ENCODE measurements at places on chromosomes 11 and 22. TPM values are rescaled to one million over a fixed set of nuclear protein-coding genes. Genes with fewer than 3 reads are reported as not detected.

GRCh38 chr11:29231991-29232390 lies 784.8 kb downstream of the KCNA4 start:
- H3K4me3 ChIP-seq = no peak overlapping the region
- H3K27me3 ChIP-seq = no peaks in the 10 kb centered on the region
- H3K4me1 ChIP-seq = no peaks in the 10 kb centered on the region
- DNase-seq = no peak

DNA sequence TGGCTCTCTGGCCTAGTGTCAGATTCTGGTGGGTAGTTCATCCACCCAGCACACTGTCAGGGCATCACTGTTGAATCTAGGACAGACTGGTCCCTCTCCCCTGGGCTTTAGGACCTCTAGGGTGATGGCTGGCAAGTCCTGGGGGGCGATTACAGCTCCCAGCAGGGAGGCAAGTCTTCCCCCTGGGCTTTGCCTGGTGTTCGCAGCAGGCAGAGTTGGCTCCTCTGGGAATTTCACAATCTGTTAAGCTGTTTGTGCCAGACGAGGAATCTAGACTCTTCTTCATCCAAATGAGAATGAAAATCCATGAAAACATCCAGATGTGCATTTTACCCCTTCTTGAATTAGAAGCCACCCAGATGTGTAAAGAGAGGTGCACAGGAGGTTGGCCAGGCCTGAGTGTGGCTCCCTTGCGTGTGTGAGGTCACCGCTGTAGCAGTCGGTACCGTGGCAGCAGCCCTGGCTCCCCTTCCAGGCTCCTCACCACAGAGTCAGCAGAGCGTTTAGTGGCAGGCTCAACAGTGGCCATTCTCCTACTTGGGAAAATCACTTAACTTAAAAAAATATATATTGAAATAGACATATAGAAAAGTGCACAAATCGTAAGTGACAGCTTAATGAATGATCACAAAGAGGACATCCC lies 99.9 kb upstream of the TBCEL start:
- no peak for DNase-seq
- H3K36me3 ChIP-seq = no peaks in the 10 kb centered on the region
- no peak overlapping the region for H3K27ac ChIP-seq
- no peaks in the 10 kb centered on the region for H3K4me1 ChIP-seq
- H3K27me3 ChIP-seq = no peaks in the 10 kb centered on the region
- no peak overlapping the region for H3K4me3 ChIP-seq

DNA sequence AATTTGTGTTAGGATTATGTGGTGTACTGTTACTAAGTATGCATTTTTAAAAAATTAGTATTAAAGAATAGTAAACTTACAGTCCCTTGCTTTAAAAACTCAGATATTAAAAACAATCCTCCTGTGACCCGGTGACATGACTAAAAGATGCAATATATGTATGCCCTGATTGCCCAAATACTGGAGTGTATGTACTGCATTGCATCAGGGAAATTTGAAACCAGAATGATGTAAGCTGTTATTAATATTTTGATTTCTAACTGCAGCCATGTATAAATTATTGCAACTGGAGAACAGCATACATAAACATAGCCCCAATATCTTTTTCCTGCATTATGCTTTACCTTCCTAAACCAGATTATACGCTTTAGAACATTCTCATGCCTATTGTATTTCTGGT lies 3.7 kb upstream of the HSPA8 start:
- H3K27me3 ChIP-seq = no peaks in the 10 kb centered on the region
- no peaks in the 10 kb centered on the region for H3K36me3 ChIP-seq
- peaks cover 19% of the 10 kb centered on the region for H3K4me1 ChIP-seq

The TBX10 gene
- total RNA-seq = 0.27 TPM

DNA sequence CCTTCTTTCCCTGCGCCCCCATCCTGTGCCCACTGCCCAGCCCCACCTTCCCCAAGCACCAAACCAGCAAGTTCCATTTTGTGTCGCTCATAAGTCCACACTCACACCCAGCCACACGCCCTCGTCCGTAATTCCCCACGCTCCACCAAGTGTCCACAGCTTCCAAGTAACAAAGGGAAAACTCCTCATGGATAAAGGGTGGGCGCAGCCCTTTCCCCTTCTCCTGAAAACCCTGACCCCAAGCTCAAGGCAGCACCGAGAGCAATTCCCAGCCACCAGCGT lies 458 bp downstream of the FXYD6 start:
- no peaks in the 10 kb centered on the region for H3K36me3 ChIP-seq
- H3K27me3 ChIP-seq = peaks cover 9% of the 10 kb centered on the region
- H3K27ac ChIP-seq = no peak overlapping the region
- no peak overlapping the region for H3K4me3 ChIP-seq
- H3K4me1 ChIP-seq = no peaks in the 10 kb centered on the region

GRCh38 chr11:82714346-82715174 lies 19.1 kb downstream of the FAM181B start:
- H3K27ac ChIP-seq = no peak overlapping the region
- no peaks in the 10 kb centered on the region for H3K4me1 ChIP-seq
- DNase-seq = no peak

GRCh38 chr11:386483-386882 lies 7.5 kb upstream of the PKP3 start:
- H3K36me3 ChIP-seq = no peaks in the 10 kb centered on the region
- peaks cover 16% of the 10 kb centered on the region for H3K4me1 ChIP-seq
- no peak overlapping the region for H3K4me3 ChIP-seq
- H3K27me3 ChIP-seq = peaks cover 4% of the 10 kb centered on the region

GRCh38 chr11:67307545-67308001 lies 4.2 kb downstream of the SSH3 start:
- peaks cover 16% of the 10 kb centered on the region for H3K4me1 ChIP-seq
- no peak overlapping the region for H3K4me3 ChIP-seq
- no peaks in the 10 kb centered on the region for H3K27me3 ChIP-seq
- H3K27ac ChIP-seq = no peak overlapping the region

The PRRG4 gene
- total RNA-seq = 0.95 TPM

DNA sequence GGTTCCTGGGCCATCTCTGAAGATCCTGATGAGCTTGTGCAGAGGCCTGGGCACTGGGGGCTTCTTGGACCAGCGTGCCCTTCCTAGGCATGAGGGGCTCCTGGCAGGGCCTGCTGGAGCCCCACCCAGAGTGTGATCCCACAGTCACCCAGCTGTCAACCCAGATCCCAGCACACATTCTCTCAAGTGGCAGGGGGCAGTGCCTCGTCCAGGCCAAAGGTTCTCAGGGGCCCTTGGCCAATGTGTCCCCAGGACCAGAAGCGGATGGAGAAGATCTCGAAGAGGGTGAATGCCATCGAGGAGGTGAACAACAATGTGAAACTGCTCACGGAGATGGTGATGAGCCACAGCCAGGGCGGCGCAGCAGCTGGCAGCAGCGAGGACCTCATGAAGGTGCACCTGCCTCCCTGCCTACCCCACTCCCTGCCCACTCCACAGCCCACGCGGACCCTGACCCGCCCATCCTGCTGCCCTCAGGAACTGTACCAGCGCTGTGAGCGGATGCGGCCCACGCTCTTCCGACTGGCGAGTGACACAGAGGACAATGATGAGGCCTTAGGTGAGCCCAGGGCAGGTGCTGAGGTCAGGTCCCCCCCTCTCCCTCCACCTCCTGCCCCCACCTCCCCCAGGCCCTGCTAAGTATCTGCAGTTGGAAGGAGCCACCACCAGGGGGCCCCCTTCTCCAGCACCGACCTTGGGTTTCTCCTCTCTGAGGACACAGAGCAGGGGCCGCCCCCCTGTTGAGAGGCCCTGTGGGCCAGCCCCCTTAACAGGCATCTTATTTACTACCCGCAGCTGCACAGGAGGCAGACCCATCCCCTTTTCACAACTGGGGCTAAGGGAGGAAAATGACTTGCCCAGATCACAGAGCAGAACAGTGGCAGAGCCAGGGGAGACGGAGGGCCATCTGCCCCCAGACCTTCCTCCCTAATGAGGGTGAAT lies 14.7 kb downstream of the GGA1 start:
- 0 out of 2 replicates have a peak overlapping the region, but pooled peaks have one; percentile 3 for H3K4me3 ChIP-seq
- peaks cover 10% of the 10 kb centered on the region for H3K4me1 ChIP-seq
- H3K27me3 ChIP-seq = no peaks in the 10 kb centered on the region
- DNase-seq = peak; percentile 50
- peaks cover 25% of the 10 kb centered on the region for H3K36me3 ChIP-seq

The IL17REL gene
- total RNA-seq = not detected

The DDIAS gene
- total RNA-seq = 23.5 TPM

The IFITM10 gene
- total RNA-seq = 0.09 TPM

DNA sequence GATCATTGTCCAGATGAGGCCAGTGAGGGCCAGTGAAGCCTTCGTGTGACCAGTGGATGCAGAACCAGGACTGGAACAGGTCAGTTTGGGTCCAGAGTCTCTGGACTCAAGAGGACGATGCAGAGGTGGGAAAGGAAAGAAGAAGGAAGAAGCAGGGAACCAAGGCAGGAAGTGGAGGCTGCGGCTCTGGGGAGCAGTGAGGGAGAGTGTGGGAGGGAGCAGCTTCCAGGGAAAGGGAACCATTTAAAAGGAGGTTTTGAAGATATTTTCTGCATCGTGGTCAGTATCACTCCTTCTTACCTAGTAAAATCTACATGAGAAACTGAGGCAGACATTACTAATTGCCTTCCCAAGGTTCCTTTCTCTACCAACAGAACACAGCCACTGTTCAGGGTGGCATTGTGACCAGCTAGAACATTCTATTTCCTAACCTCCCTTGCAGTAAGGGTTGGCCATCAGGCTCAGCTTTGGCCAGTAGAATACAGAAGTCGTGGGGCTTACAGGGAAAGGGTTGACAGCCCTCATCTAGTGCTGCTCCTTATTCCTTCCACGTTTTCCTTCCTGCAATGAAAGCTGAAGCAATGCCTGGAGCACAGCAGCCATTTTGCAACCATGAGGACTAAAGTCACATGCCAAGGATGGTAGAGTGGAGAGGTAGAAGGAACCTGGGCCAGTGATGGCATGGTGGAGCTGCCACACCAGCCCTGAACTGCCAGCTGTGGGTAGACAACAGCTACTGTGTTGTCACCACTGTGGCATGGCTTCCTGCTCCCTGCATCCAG lies 29.1 kb upstream of the LINC01488 start:
- no peaks in the 10 kb centered on the region for H3K27me3 ChIP-seq
- no peak overlapping the region for H3K4me3 ChIP-seq
- DNase-seq = no peak
- H3K4me1 ChIP-seq = peaks cover 35% of the 10 kb centered on the region

- H3K4me1 ChIP-seq = peaks cover 17% of the 10 kb centered on the region
- no peaks in the 10 kb centered on the region for H3K36me3 ChIP-seq
- H3K27me3 ChIP-seq = peaks cover 15% of the 10 kb centered on the region
- H3K27ac ChIP-seq = no peak overlapping the region
- no peak overlapping the region for H3K4me3 ChIP-seq
Observed at GRCh38 chr11:69280994-69281393, 13.0 kb upstream of the MYEOV start.

DNA sequence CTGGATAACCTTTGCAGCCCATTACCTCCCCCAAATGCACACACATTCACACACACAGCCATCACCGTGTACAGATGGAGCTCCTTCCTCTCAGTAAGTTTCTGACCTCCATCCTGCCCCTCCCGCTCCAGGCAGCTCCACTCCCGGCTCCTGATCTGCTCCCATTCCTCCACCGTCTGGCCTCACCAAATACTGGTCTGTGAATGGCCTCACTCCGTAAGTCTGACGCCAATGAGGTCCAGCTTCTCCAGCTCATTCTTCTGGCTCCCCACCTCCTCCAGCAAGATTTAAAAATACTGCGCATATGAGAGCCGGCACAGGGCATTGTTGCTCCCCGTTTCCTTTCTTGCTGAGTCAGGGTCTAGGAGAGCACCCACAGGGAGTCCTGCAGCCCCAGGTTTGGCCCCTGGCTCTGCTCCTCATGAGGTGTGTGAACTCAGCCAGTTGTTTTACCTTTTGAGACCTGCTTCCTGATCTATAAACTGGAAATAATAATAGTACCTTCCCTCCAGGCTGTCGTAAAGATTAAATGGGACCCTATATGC lies 14.0 kb upstream of the TUB start:
- H3K4me3 ChIP-seq = no peak overlapping the region
- no peak overlapping the region for H3K27ac ChIP-seq
- no peaks in the 10 kb centered on the region for H3K36me3 ChIP-seq
- no peak for DNase-seq
- H3K27me3 ChIP-seq = peaks cover 2% of the 10 kb centered on the region

DNA sequence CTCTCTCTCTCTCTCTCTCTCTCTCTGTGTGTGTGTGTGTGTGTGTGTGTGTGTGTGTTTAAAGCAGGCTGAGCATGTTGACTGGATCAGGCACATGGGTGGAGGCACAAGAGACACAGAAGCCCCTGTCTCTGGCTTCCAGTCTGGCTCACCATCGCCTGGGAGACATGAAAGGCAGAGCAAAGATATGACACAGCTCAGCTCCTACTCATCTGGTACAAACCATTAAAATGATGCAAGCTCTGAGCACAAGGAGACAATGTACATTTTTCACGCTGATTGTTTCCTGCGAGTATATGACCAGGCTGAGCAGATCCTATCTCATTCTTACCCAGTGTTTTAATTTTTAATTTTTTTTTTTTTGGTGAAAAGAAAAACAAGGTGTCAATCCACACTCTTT lies 9.5 kb downstream of the SLC6A5 start:
- H3K27ac ChIP-seq = no peak overlapping the region
- H3K27me3 ChIP-seq = no peaks in the 10 kb centered on the region
- DNase-seq = no peak
- H3K4me3 ChIP-seq = no peak overlapping the region
- peaks cover 12% of the 10 kb centered on the region for H3K4me1 ChIP-seq

- H3K4me3 ChIP-seq = no peak overlapping the region
- DNase-seq = no peak
- no peak overlapping the region for H3K27ac ChIP-seq
- H3K27me3 ChIP-seq = no peaks in the 10 kb centered on the region
Observed at GRCh38 chr11:113651023-113651422, 55.1 kb downstream of the TMPRSS5 start.

The ANO5 gene
- not detected for total RNA-seq

GRCh38 chr22:41204066-41204465 lies 1.0 kb upstream of the L3MBTL2 start:
- peaks cover 41% of the 10 kb centered on the region for H3K4me1 ChIP-seq
- H3K27ac ChIP-seq = no peak overlapping the region
- peaks cover 2% of the 10 kb centered on the region for H3K27me3 ChIP-seq
- H3K4me3 ChIP-seq = no peak overlapping the region
- H3K36me3 ChIP-seq = peaks cover 5% of the 10 kb centered on the region

DNA sequence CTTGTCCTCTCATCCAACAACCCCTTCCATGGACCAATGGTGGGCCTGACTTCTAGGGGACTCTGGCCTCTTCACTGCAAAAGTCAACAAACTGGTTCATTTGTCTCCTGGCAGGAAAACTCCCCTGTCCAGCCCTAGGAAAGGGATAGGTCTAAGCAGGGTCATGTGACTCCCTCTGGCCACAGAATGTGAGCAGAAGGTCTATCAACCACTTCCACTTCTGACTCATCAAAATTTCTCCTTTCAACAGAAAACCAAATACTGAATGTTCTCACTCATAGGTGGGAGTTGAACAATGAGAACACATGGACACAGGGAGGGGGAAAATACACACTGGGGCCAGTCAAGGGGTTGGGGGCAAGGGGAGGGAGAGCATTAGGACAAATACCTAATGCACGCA lies 1.3 kb upstream of the ISX start:
- H3K4me3 ChIP-seq = no peak overlapping the region
- H3K27ac ChIP-seq = peak overlapping the region; percentile 54
- no peaks in the 10 kb centered on the region for H3K27me3 ChIP-seq
- DNase-seq = peak; percentile 83
- peaks cover 56% of the 10 kb centered on the region for H3K4me1 ChIP-seq

The SLC2A11 gene
- total RNA-seq = 8.9 TPM
